Stimulated activated CD4-positive, alpha-beta T cell treated with anti-CD3 and anti-CD28 coated beads, Interleukin-15, amount 100 ng/mL, for 24 hours (primary cell): ENCODE measurements at places on chromosomes 2 and 18.

GRCh38 chr2:54894467-54894866 lies 155.8 kb downstream of the RTN4 start:
- no peak for DNase-seq

DNA sequence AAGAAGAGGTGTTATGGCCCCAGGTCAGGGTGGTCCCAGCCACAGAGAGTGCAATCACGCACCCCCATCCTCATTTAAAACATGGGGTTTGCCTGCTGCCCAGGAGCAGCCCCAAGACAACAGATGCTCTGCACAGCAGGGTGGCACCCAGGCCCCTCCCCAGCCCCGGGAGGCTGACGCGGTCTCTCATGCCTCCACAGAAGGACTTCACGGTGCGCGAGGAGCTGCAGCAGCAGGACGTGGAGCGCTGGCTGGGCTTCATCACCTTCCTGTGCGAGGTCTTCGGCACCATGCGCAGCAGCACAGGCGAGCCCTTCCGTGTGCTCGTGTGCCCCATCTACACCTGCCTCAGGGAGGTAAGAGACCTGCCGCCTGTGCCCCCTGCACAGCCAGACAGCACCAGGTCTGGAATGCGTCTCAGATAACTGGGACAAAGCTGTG lies 133.7 kb downstream of the SMAD7 start:
- DNase-seq, result no peak

- DNase-seq, result no peak
These were observed 660.1 kb upstream of the RAB6C start for GRCh38 chr2:129319422-129319717.

- no peak for DNase-seq
These were observed 184.9 kb downstream of the KLHL29 start for GRCh38 chr2:23569761-23570365.

GRCh38 chr2:159251296-159252173 lies 35.0 kb downstream of the WDSUB1 start:
- no peak for DNase-seq

DNA sequence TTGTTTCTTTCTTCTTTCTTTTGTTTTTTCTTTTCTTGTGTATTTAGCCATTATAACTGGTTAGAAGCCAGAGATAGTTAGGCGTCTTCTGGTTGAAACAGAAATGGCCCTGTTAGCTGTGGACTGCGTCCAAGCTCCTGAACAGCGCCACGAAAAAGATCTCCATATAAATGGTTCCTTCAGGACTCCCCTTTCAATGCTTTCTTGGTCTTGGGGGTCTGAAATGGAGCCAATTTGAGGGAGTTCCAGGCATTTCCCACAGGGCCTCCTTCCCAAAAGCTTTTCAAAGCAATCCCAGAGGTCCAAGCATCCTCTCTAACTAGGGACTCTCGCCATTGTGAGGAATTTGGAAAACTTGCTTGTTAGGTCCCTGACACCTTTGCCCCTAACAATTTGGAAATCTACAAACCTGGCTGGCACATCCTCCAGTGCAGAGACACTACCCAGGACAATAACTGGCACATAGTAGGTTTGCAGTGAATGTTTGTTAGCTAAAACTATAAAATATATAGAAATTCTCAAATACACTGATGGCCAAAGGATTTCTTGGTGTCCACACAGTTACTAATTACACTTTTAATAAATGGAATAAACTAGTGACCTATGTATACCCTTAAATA lies 80.1 kb downstream of the MYCN start:
- DNase-seq, result no peak

- no peak for DNase-seq
These were observed 125.2 kb downstream of the PTGR3 start for GRCh38 chr18:75083761-75084160.

- no peak for DNase-seq
These were observed 201.3 kb downstream of the TGIF1 start for GRCh38 chr18:3651266-3651665.

DNA sequence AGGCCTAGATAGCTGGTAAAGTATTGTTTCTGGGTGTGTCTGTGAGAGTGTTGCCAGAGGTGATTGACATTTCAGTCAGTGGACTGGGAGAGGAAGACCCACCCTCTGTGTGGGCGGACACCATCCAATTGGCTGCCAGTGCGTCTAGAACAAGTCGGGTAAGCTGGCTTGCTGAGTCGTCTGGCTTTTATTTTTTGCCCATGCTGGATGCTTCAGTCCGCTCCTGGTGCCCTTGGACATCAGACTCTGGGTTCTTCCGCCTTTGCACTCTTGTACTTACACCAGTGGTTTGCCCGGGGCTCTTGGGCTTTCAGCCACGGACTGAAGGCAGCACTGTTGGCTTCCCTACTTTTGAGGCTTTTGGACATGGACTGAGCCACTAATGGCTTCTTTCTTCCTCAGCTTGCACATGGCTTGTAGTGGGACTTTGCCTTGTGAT lies 24.3 kb downstream of the DIS3L2 start:
- peak; percentile 19 for DNase-seq

DNA sequence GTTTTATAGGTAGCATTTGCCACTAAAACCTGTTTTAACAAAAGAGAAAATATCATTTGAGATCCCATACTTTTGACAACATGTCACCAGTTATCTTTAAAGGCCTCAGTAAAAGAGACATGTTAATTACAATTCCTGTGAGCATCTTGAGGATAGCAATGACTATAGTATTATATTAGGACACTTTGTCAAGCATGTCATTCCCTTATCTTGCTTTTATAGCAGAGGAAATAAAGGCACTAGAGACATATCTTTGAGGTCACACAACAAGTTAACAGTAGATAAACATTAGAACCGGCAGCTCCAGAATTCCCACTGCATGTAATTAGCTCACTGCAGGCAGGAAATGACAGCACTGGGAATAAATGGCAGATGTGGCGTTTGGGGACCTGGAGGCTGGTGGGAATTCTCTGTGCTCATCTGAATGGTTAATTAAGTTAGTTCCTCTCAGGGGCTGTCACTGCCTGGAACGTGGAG lies 25.9 kb downstream of the LYPD6B start:
- DNase-seq, result no peak

DNA sequence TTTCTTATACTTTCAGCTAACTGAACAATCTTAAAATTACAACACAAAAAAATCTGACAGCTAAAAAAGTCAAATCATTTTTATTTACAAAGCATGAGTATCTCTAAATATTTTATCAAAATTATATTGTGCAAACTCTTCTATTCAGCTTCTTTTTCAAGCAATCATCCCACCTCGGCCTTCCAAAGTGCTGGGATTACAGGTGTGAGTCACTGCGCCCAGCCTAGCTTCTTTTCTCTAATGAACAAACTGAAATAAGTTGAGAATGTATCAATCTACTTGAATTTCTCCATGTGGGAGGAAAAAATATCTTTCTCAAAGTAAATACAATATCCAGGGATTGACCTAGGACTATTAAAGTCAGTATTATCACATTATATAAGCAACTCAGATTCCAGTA lies 14.9 kb downstream of the NDUFS1 start:
- DNase-seq, result no peak

GRCh38 chr2:70330476-70330875 lies 28.6 kb upstream of the FAM136A start:
- DNase-seq, result no peak

DNA sequence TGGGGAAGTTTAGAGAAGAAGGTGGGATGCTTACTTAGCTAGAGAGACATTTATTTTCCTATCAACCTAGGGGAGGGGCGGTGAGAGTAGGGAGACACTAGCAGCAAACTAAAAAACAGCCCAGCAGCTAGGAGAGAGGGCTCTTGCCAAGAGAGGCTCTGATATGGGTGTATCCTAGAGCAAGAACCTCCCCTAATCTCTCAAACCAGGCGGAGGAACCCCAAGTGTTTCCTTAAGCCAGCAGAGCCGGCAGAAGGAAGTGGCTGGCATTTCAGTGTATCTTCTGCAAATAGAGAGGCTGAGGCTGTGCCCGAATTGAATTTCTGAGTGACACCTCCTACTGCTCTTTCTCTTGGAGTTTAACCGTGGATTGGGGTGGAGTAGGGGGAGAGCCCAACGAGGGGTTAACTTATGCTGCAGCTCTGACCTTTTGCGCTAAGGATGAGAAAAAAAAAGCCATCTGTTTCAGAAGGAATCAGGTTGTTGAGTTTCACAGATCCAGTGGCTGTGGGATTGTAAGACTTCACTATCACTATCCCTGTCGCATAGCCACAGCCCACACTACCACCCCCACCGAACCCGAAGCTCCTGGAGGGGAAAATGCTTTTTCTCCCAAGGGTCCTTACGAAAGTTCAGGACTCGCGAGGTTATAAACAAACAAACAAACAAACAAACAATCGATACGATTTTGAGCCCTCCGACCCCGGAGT lies 1.4 kb downstream of the ST8SIA5 start:
- DNase-seq, result no peak

GRCh38 chr2:10075101-10075500 lies 5.1 kb downstream of the CYS1 start:
- DNase-seq, result no peak

DNA sequence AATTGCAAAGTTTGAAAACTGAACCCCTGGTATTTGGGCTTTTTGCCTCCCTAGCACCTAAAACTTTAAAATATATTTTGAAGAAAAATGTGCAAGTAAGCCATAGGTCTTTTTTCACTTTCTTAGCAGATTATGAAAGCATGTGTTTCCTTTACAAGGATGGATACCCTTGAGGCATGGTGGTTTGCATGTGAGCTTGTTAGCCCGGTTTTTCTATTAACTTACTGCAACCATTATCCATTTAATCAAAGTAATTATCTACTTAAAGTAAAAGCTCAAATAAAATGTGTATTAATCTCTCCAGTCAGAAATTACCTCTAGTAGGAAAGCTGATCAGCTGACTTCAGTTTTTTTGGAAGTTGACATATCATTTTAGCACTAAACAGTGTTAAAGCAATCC lies 140.6 kb downstream of the EML6 start:
- no peak for DNase-seq

DNA sequence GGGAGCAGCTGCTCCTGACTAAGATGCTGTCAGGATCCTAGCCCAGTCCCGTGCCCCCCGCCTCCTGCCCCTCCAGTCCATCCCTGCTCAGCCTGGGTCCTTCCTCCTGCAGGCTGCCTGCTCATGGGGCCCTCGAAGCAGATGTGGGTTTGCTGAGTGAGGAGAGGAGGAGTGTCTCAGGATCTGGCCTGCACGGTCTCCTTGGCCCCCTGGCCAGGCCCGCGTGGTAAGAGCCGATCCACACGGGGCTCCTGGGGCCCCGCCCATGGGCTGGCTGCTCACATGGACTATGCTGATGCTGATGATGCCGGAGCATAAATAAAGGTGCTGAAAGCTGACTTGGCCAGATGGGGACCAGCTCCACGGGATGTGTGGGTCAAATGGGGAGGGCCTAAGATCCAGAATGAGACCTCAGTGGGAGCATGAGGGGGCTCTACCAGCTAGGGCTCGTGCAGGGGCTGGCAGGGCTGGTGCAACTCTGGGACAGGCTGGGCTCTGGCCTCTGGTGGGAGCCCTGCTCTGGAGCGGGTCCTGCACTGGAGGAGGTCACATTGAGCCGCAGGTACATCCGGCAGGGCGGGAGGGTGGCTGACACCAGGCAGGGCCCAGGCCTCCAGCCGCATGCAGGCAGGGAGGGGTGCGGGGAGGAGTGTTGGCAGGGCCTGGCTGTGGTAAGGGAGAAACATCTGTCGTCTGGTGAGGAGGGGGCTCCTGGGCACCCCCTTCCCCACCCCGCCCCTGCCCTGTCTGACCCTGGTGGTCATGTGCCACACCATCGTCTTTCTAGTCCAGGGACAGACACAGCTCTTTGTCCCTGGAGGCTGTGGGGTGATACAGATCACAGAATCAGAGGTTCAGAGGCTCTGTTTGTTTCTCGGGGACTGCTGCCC lies 275.3 kb upstream of the HDAC4 start:
- no peak for DNase-seq

GRCh38 chr2:30110773-30111172 lies 36.0 kb upstream of the YPEL5 start:
- no peak for DNase-seq

DNA sequence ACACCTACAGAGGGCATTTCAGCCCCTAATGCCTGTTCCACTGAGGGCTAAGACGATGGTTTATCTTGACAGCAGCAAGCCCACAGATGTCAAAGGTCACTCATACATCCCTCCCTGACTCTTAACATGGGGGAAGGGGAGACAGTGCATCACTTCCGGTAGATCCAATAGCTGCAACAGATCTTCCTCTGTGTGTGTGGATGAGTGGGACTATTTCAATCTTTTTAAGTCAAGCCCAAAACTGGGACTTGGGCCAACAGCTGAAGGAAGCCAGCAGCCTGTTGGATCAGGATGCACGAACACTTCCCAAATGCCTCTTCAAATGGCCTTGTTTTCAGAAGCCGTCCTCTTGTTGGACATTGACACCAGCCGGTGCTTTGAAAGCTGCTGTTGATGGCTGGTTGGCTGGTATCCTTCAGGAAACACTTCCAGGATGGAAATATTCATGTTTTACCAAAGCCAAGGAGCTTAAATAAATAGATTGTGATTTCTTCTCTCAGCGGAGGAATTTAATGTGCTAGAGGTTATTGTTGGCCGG lies 59.2 kb downstream of the IL1R2 start:
- no peak for DNase-seq

GRCh38 chr2:237251986-237252385 lies 162.0 kb downstream of the COL6A3 start:
- no peak for DNase-seq

DNA sequence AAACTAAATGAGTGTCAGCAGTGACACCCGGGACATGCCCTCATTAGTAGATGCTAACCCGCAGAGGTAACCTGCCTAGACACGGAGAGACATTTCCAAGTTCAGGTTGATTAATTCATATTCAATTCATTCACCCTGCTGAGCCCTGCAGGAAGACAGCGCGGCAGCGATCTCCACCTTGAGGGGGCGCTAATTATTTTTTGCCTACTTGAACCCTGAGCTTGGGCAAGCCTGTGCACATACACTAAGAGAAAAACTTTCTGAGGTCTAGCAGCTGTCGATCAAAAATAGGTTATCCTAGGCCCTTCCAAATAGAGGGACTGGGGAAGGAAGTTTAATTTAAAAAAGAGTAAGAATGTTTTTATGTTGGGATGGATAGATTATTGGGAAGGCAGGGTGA lies 1.3 kb upstream of the LYPD6 start:
- no peak for DNase-seq

DNA sequence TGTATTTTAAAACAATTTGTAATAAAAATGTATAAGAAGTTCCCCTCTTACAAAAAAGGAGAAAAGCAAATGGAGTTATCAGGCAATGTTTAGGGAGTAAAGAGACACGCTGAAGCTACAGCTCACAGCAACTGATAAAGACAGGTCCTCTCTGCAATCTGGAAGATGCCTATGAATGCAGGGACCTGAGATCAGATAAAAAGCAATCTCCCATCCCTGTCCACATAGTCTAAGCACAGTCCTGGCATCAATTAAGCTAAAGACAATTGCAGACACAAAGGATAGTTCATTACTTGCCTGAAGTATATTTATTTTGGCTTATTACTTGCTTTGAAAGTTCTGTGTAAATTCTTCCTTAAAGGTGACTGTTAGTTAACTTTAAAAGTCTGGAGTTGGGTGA lies 5.0 kb downstream of the EIF2AK3 start:
- DNase-seq, result no peak

DNA sequence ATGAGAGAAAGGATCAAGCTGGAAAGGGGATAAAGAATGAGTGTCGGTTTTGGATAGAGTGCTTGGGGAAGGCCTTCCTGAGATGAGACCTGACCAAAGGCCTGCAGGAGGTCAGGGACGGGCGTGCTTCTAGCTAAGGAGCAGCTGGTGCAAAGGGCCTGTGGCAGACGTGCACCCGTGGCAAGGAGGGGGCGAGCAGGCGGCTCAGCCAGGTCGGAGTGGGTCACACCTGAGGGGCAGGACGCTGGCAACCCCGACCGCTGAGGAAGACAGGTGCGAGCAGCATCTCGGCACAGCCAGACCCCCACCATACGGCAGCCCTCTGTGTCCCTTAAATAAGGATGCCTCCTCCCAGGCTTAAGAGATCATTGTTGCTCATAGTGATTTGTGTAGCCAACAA lies 48.1 kb downstream of the ODC1 start:
- DNase-seq, result no peak
